ENCODE measurements at places on chromosomes 2 and 18. TPM values are rescaled to one million over a fixed set of nuclear protein-coding genes. Genes with fewer than 3 reads are reported as not detected.
A peak's percentile ranks its signal among the peaks of the same experiment; 100 is the strongest.

DNA sequence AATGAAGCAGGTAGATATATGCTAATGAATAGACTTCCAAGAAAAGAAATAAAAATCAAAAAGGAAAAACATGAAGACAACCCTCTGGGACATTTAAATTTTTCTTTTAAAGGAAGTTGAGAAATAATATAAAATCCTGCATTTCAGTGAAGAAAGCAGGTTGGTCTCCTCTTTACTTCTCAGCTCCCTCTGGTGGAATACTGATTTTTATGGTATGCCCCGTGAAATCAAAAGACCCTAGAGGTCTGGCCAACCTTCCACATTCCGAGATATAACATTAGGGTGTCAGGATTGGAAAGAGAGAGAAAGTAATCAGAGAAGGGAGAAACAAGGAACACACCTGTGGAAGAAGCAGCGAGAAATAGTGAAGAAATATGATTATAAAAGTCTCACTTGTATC, 72.7 kb downstream of the DNER start:
- no peak for DNase-seq

GRCh38 chr18:62287781-62288664, 37.1 kb upstream of the TNFRSF11A start:
- no peak for DNase-seq

- no peak for DNase-seq
Observed at GRCh38 chr2:191894681-191895147, 47.8 kb upstream of the CAVIN2 start.

GRCh38 chr2:132256251-132256902, 94.6 kb upstream of the ANKRD30BL start:
- no peak for DNase-seq

- DNase-seq = peak; percentile 15
Observed at GRCh38 chr18:35620765-35621164, 39.2 kb downstream of the GALNT1 start.

The ALPP gene
- not detected for total RNA-seq

The MRPL53 gene
- total RNA-seq = 140 TPM

DNA sequence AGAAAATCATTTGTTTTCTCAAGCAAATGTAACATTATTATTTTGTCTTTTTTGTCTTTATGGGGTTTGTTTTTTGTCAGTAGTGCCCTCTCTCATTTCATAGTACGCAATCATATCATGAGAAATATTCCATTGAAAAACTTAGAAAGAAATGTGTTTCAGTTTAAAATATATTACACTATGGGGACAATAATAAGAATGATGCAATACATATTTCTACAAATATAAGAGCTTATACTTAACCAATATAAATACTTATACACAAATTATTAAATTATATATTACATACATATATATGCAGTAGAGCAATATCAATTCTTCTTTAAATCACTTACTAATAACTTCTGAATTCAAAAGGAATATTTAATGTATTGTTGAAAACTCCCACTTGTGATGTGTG, 13.7 kb downstream of the LRRTM4 start:
- no peak for DNase-seq

Data from heart right ventricle (tissue), 16 donors.